Activated T-helper 17 cell treated with anti-CD3 and anti-CD28 coated beads, Interleukin-2, amount 50 U/mL, for 72 hours (primary cell): ENCODE measurements at places on chromosomes 12 and 14.

- H3K27me3 ChIP-seq, result no peaks in the 10 kb centered on the region
- no peaks in the 10 kb centered on the region for H3K4me1 ChIP-seq
- ATAC-seq, result no peak
Observed at GRCh38 chr14:54133896-54134295, 177.3 kb upstream of the BMP4 start.

GRCh38 chr12:101620762-101621133, 26.0 kb downstream of the MYBPC1 start:
- H3K36me3 ChIP-seq, result no peaks in the 10 kb centered on the region
- no peak overlapping the region for H3K4me3 ChIP-seq
- peaks cover 7% of the 10 kb centered on the region for H3K4me1 ChIP-seq
- H3K27me3 ChIP-seq, result no peaks in the 10 kb centered on the region
- no peak overlapping the region for H3K27ac ChIP-seq
- no peak for ATAC-seq

DNA sequence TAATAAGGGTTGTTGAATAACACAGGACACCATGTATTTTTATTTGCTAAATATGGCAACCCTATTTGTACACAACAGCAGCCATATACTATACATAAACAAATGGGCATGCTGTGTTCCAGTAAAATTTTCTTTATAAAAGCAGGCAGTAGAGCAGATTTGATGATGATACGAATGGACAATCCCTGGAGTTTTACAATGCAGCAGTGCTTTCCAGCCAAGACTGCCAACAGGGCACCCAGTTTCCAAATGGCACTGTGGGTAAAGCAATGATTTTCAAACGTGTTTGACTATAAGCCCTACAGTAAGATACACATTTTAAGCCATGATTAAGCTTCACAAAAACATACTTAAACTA, 282.7 kb downstream of the NUAK1 start:
- no peak overlapping the region for H3K4me3 ChIP-seq
- no peak overlapping the region for H3K27ac ChIP-seq
- no peak for ATAC-seq
- H3K36me3 ChIP-seq, result no peaks in the 10 kb centered on the region
- no peaks in the 10 kb centered on the region for H3K4me1 ChIP-seq

- no peak overlapping the region for H3K4me3 ChIP-seq
- no peaks in the 10 kb centered on the region for H3K36me3 ChIP-seq
- H3K27ac ChIP-seq, result no peak overlapping the region
Observed at GRCh38 chr14:76486251-76486743, 110.4 kb downstream of the ESRRB start.

DNA sequence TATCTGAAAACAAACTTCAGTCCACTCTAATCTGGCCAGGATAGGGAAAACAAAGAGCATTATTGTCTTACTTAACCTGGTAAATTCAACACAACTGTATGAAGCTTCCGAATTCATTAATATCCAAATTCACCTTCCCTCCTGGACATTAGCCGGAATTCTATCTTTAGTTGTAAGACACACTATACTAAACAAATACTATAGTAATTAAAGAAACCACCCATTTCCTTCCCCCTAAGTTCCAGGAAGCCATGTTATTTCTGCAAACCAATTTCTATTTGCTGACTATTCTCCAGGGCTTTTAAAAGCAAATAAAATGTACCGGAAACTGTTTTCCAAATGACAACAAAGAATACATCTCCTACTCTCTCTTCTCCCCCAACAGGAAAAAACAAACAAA, 122.7 kb upstream of the MDM1 start:
- H3K27me3 ChIP-seq, result no peaks in the 10 kb centered on the region
- H3K4me3 ChIP-seq, result peak overlapping the region; percentile 63
- H3K36me3 ChIP-seq, result peaks cover 11% of the 10 kb centered on the region

- no peaks in the 10 kb centered on the region for H3K4me1 ChIP-seq
- H3K27ac ChIP-seq, result no peak overlapping the region
- no peak overlapping the region for H3K4me3 ChIP-seq
- H3K27me3 ChIP-seq, result no peaks in the 10 kb centered on the region
- no peak for ATAC-seq
- H3K36me3 ChIP-seq, result no peaks in the 10 kb centered on the region
Observed at GRCh38 chr12:89800435-89800834, 91.8 kb upstream of the ATP2B1 start.

DNA sequence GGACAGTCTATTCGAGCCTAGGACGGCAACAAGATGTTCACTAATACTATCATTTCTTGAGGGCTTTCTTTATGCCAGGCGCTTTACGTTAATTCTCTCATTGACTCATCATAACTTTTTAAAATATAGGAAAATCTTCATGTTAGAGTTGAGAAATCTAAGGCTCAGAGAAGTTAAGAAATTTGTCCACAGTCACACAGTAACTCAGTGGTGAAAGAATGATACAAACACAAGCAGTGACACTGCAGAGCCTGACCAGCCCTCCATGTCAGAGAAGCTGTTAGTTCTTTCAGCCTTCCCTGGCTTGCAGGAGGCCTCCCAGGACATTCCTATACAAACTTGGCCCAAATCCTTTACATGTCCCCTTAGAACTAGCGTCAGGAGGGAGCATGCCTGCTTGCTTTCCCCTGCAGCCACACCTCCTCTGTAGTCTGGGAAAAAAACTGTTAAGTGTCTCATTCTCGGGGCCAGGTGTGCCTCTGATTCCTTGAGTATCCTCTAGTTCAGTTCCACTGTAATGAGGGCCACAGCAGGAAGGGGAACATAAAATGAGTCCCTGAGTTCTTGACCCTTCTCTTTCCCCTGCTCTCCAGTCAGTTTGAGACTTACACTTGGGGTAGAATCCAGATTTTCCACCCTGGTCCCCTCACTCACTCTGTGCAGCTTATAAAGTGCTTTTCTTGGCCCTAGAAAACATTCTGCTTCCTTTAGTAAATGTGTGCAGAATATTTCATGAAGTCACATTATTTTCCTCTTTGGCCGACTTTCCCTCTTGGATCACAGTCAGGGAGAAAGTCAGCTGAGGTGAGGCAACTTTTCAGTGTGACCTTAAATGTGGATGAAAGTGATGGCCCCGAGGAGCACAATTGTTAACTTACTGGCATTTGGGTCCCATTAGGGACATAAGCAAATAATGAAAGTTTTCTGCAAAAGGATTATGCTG, 152.2 kb upstream of the HIF1A start:
- H3K27me3 ChIP-seq, result no peaks in the 10 kb centered on the region
- H3K36me3 ChIP-seq, result peaks cover 99% of the 10 kb centered on the region
- H3K4me3 ChIP-seq, result no peak overlapping the region
- ATAC-seq, result no peak
- H3K27ac ChIP-seq, result peak overlapping the region; percentile 73

GRCh38 chr12:102009796-102010195, 52.0 kb downstream of the WASHC3 start:
- no peak overlapping the region for H3K27ac ChIP-seq
- ATAC-seq, result no peak
- H3K4me3 ChIP-seq, result no peak overlapping the region
- no peaks in the 10 kb centered on the region for H3K4me1 ChIP-seq
- H3K27me3 ChIP-seq, result no peaks in the 10 kb centered on the region

DNA sequence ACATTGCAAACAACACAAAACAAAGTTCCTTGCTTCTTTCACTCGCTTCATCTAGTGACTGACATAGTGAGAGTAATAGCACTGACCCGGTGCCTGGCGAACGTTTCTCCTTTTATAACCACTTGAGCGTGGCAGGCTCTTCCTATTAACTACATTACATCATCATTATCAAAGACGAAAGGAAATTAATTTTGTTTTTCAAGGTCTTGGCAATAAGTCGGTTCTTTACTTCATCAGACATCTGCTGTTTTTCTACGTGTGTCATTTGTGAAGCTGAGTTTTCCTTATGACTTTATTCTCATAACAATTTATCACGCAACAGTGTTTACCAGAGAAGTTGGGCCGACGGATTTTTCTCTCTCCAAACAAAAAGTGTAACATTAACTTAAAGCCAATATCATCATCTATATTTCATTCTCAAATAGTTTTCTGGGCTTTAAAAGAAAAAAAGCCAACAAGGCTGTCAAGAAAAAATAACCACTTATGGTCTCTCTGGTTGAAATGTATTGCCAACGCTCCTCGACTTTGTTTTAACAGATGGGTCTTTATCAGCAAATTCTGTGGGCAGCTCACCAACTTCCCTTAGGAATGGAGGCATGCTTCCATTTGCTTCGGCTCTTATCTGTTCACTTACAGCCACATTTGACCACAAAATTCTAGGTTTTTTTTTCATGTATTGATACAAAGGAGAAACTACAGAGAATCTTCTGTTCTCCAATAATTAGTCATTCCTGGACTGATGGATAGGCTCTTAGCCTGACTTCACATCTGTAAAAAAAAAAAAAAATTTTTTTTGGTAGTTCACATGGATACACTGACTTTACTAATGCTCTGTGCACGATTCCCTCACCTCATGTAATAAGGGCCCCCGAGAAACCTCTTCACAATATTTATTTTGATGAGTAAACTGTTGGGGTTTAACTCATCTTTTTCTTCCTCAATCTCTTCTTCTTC, 97.1 kb upstream of the CDKN3 start:
- no peak overlapping the region for H3K27ac ChIP-seq
- H3K27me3 ChIP-seq, result peaks cover 28% of the 10 kb centered on the region
- no peak overlapping the region for H3K4me3 ChIP-seq
- H3K36me3 ChIP-seq, result no peaks in the 10 kb centered on the region
- no peak for ATAC-seq

DNA sequence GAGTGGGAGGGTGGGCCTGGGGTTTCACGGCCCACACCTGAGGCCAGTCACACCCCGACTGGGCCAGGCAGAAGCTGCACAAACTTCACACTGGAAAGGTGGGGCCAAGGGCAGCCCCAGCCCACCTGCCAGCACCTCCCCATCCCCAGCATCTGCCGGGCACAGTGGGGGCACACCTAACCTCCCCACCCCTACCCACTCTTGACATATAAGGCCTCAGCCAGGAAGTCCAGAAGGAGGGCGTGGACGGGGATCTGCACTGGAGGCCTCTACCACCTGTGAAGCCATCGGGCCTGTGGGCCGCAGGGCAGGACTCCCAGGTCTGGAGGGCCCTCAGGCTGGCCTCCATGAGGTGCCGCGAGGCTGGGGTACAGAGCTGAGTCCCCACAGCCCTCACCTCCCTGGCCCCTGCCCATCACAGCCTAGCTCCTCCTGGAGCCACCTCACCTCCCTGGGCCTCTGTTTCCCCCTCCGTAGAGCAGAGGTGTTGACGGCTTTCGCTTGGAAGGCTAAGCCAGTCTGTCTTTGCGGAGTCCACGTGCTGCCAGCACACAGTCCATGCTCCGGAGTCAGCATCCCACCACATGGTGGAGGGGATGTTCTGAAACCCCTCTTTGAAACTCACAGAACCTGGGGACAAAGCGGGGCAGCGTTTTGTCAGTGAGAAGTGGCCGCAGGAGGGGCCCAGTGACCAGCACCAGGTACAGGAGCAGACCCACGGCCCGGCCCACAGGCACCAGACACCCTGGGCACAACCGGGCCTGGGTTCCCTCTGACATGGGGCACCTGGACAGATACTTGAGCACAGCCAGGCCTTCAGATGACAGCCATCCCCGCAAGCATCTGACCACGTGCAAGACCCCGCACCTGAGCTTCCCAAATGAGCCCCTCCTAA, 38.2 kb upstream of the INF2 start:
- no peak for ATAC-seq
- H3K36me3 ChIP-seq, result no peaks in the 10 kb centered on the region
- no peak overlapping the region for H3K27ac ChIP-seq
- H3K4me3 ChIP-seq, result no peak overlapping the region
